H7 (cell line): ENCODE measurements at places on chromosomes 16 and 17. TPM values are rescaled to one million over a fixed set of nuclear protein-coding genes. Genes with fewer than 3 reads are reported as not detected.

The KRTAP16-1 gene
- not detected in 2 replicates for total RNA-seq

The LDHD gene
- total RNA-seq: 10.4 and 13.7 TPM in 2 replicates

The ZNF821 gene
- total RNA-seq: 16.8 and 19.8 TPM in 2 replicates

The ODAD4 gene
- 0.28 and 0.85 TPM in 2 replicates for total RNA-seq

The RNF222 gene
- not detected in 2 replicates for total RNA-seq

The KRTAP4-11 gene
- not detected in 2 replicates for total RNA-seq

The GJC1 gene
- 23.1 and 32.7 TPM in 2 replicates for total RNA-seq

The ZNF469 gene
- 0.28 and 0.44 TPM in 2 replicates for total RNA-seq

The TAC4 gene
- total RNA-seq: not detected in 2 replicates

The GNG13 gene
- not detected in 2 replicates for total RNA-seq

The PDE6G gene
- 19.0 and 22.7 TPM in 2 replicates for total RNA-seq
